T-helper 9 cell (primary cell): ENCODE measurements at places on chromosomes 7 and 10.

DNA sequence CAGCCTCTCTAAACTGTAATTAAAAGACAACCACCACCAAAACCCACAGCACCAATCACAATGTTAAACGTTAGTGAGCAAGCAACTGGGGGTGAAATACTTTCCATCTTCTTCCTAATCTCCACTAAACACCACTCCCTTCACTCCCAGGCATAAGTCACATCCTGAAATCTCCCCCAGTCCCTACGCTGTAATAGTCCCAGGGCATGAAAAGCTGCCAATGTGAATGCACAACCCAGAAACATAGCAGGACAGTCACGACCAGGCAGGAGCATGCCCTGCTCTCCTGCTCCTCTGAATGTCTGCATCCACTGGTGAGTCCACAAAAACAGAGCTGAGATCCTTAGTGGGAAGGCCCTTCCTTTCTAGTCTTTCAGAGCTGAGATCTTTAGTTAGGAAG lies 288.9 kb downstream of the PARD3 start:
- DNase-seq, result no peak

- no peak for DNase-seq
Observed at GRCh38 chr7:78587443-78588044, 789.0 kb downstream of the PHTF2 start.

DNA sequence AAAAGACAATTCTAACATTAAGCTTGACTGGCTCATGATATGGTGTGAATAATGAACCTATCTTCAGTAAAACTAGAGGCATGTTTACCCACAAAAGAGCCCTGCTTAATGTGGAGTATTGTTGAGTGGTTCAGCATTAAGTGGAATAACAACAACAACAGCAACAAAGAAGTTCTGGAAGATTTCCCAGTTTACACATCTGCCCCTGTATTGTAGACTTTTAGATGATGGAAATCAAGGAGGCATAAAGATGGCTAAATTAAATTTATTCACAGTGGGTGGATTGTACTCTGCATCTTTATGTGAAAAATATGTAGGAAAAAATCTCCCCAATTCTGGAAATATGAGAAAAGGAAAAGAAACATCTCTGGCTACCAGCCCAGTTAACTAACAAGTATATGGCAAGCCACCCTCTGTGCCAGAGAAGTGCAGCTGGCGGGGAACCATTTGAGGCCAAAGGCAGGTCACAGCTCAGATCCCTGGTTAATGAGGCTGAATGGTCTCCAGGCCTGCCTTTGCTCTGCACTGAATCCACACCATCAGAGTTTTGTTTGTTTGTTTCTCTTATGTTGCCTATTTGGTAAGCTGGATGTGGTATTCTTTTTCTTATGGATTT lies 186.0 kb downstream of the SEMA3D start:
- DNase-seq, result no peak

DNA sequence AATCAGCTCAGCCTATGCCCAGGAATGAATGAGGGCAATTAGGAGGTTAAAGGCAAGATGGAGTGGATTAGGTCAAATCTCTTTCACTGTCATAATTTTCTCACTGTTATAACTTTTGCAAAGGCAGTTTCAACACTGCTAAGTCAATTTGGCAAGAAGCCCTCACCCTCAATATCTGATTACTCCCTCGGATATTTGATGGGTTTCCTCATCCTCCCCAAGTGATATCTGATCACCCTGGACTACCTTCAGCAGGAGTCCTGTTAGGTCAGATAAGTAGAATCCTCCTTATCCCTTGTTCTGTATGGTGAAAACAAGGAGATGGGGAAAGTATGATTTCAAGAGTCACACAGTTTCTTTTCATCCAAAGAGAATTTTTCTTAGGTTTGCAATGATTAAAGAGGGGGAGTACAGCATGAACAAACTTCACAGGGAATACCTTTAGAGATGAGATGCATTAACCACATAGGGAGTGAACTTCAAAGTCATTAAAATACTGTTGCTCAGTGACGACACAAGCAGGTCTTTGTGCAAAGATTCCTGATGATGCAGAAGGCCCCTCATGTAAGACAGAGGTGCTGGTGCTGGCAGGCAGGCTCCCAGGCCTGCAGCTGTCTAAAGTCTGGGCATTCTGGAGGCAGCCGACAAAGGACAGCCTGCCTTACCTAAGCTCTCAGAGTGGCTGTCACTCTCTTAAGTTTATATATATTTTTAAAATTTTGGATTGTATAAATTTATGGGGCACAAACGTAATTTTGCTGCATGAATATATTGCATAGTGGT lies 75.4 kb upstream of the POM121L12 start:
- DNase-seq, result no peak

DNA sequence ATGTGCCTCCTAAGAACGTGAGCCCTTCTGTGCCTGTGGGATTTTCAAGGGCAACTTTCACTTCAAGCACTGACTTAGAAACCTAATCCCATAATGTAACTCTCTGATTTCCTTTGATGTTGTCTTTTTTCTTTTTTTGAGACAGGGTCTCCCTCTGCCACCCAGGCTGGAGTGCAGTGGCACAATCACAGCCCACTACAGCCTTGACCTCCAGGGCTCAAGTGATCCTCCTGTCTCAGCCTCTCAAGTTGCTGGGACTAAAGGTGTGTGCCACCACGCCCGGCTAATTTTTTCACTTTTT lies 64.4 kb upstream of the GSDME start:
- DNase-seq, result no peak

DNA sequence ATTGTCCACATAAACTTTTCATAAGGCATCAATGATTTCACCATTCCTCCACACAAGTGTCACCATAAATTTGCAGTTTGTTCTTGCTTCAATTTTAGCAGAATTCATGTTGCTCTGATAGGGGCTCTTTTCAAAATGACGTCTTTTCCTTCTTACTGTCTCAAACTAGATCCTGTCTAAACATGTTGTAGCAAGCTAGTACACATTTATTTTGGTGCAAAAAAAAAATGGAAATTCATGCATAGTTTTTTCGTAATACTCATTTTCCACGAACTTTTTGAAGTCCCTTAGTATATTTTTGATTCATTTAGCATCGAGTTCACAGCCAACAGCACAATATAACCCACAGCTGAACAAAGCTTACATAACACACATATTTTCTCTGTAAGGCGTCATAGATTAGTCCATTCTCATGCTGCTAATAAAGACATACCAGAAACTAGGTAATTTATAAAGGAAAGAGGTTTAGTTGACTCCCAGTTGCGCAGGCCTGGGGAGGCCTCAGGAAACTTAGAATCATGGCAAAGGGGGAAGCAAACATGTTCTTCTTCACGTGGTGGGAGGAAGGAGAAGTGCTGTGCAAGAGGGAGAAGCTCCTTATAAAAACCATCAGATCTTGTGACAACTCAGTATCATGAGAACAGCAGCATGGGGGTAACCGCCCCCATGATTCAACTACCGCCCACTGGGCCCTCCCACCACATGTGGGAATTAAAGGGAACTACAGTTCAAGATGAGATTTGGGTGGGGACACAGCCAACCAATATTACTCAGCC lies 301.5 kb downstream of the CCDC3 start:
- no peak for DNase-seq

- no peak for DNase-seq
Observed at GRCh38 chr10:77544617-77545016, 93.0 kb downstream of the KCNMA1 start.

GRCh38 chr7:5692845-5693278 lies 88.6 kb downstream of the RNF216 start:
- no peak for DNase-seq

DNA sequence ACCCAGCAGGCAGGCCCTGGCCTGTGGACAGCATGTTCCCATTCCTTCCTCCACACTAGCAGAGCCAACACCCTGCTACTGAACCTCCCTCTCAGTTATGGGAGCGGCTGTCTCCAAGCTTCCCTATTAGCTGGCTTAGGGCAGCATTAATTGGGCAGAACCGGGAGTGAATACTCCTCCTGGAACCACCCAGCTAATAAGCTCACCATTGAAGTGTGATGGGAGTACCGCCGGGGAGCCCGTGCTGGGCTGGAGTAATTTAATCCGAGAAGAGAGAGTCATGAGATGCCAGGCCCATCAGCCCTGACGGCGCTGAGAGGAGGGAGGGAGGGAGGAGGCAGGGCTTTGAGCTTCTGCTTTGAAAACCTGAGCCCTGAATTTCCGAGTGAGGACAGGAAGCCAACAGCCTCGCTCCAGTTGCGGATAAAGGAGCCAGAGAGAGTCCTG lies 31.8 kb upstream of the ELFN1 start:
- DNase-seq, result no peak

DNA sequence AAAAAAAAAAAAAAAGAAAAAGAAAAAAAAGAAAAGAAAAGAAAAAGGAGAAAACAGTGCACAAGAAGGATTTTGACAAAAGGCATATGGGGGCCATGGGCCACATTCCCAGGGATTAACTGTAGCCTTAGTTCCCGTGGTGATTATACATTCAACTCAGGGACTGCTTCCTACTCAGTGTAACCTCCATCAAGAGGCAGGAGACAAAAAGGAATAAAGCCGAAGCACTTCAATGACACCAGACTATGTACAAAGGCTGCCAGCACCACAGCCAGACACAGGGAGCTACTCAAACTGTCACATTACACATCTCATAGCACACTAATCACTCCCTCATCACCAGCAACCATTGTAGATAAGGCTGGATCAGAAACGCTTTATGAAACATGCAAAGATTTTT lies 5.1 kb upstream of the PMPCB start:
- no peak for DNase-seq

- no peak for DNase-seq
Observed at GRCh38 chr7:24323961-24324480, 40.0 kb downstream of the NPY start.

DNA sequence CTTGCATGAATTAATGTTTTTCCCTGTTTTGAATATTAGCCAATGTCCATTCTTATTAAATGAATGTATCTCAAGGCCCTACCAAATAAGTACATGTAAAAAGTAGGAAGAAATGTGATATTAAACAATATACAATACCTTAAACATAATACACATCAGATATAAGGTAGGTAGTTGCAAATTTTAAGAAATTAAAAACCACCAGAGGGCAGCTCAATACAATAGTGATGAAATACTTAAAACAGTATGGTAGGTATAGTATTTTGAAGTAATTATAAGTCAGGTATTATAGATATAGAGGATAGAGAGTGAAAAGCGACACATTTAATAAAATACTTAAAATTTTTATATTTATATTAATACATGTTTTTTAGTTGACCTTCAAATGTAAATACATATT lies 43.6 kb upstream of the CDK14 start:
- DNase-seq, result no peak

- DNase-seq, result no peak
Observed at GRCh38 chr10:80201608-80202141, 3.7 kb downstream of the ANXA11 start.

DNA sequence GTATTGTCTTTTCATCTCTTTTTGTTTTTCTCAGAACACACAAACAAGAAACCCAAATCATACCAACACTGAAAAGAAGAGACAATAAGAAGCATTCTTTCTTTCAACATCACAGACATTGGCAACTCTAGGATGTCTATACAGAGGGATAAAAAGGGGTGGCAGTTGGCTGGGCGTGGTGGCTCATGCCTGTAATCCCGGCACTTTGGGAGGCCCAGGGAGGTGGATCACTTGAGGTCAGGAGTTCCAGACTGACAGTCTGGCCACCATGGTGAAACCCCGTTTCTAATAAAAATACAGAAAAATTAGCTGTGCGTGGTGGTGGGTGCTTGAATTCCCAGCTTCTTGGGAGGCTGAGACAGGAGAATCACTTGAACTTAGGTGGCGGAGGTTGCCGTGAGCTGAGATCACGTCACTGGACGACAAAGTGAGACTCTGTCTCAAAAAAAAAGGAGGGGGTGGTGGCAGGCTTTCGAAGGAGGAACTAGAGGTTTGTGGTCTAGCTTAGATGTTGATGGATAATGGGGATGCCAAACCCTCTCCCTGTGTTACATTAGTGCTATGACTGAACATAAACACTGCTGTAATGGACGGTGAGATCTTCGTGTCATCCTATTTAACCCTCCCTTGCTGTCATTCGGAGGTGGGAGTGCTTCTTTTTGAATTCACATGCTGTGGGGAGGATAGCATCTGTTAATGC lies 9.4 kb downstream of the CNNM2 start:
- no peak for DNase-seq

DNA sequence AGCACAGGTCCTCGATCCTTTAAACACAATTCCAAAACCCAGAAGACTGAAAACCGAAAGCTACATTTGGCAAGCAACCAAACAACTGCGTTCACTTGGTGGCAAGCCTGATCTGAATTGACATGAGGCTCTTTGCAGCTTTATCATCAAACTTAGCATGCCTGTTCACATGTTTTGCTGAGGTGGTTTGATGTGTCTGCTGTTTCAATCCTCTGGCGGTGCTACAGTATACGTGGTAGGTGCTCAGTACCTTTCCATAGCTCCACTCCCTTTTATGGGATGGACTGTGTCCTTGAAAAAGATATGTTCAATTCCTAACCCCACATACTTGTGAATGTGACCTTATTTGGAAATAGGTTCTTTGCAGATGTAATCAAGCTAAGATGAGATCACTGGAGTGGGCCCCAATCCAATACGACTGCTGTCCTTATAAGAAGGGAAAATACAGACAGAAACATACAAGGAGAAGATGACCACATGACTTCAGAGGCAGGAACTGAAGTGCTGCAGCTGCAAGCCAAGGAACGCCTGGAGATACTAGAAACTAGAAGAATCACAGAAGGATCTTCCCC lies 33.4 kb downstream of the CCDC6 start:
- DNase-seq, result no peak

GRCh38 chr10:122475100-122475499 lies 13.7 kb downstream of the HTRA1 start:
- DNase-seq, result no peak

DNA sequence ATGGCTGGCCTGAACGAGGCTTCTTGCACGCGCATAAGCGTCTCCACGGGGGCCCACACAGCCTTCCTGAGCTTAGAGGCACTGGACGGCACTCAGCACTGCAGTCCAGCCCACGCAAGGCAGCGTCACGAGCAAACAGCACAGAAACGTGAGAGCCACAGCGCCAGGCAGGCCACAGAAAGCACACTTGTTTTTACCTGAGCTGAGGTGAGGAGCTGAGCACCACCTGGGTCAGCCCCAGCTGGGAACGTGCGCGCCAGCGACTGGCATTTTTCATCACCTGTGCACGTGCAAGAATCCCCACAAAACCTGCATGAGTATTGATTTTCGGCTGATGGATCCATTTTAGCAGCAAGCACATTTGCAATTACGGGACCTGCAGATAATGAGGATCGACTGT lies 26.7 kb downstream of the IQCE start:
- DNase-seq, result no peak

DNA sequence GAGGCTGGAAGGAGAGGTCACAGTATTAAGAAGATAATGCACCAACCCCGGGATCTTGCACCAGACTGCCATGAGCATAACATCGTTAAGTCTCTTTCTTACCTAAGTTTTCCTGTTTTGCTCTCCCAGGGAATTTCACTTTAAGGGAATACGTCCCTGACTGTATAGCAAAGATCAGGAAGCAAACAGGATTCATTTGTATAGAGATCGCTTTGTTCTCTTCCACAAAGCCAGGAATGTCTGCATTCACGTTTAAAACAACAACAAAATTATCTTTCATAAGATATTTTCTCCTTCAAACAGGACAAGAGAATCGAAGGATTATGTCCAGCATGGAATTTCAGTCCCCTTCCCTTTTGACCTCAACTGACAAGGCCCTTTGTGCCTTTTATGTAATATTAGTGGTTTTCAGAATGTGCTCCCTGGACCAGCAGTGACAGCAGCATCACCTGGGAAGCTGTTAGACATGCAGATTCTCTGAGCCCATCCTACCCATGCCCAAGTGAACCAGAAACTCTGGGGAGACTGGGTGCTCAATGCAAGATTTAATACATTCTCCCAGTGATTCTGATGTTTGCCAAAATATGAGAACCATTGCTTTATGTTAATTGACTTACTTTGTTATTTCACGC lies 286.3 kb downstream of the FGFR2 start:
- DNase-seq, result no peak

- no peak for DNase-seq
Observed at GRCh38 chr7:149140831-149141230, 6.4 kb upstream of the ZNF398 start.
